ENCODE measurements at places on chromosomes 12 and 14.

DNA sequence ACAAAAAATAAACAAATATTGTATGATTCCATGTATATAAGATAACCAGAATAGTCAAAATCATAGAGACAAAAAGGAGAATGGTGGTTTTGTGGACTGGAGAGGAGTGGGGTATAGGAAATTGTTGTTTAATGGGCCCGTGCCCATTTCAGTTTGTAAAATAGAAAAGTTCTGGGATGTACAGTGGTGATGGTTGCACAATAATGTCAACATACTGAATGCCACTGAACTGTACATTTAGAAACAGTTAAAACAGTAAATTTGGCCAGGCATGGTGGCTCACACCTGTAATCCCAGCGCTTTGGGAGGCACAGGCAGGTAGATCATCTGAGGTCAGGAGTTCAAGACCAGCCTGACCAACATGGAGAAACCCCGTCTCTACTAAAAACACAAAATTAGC lies 40.1 kb downstream of the NUMB start:
- DNase-seq, result no peak

DNA sequence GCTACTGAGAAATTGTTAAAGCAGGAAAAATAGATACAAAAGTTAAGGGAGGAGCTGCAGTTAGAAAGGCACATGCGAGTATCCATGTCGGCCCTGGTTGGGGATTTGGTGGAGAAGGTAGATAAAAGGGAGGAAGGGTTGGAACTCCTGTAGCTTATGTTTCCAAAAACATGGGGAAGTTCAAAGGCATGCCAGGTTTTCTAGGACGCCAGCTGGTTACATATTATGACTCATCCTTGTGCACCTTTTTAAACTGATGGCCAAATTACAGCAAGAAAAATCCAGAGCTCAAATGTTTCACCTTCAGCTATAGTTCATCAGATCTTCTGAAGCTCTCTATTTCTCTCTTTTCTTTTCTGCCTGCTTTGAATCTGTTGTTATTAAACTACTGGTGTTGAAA lies 13.2 kb upstream of the MAP4K5 start:
- no peak for DNase-seq

DNA sequence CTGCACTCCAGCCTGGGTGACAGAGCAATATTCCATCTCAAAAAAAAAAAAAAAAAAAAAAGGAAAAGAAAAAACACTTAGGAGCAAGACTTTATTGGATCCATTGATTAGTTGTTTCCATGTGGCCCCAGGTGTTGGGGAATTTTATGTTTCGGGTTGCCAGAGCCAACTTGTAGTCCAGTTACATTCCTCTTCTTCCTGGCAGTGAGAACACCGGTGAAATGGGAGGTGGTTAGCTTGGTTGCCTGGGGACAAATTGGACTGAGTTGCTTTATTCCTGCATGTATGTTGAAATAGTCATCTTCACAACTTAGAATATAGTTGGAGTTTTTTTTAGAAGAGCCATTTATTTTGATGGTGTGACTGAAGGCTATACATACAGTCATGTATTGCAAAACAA lies 12.6 kb downstream of the RCOR1 start:
- DNase-seq, result no peak

- DNase-seq, result no peak
Measured at GRCh38 chr12:106684497-106684896, 90.0 kb upstream of the RIC8B start.

- DNase-seq, result no peak
Measured at GRCh38 chr12:124682425-124683151, 115.2 kb upstream of the NCOR2 start.

DNA sequence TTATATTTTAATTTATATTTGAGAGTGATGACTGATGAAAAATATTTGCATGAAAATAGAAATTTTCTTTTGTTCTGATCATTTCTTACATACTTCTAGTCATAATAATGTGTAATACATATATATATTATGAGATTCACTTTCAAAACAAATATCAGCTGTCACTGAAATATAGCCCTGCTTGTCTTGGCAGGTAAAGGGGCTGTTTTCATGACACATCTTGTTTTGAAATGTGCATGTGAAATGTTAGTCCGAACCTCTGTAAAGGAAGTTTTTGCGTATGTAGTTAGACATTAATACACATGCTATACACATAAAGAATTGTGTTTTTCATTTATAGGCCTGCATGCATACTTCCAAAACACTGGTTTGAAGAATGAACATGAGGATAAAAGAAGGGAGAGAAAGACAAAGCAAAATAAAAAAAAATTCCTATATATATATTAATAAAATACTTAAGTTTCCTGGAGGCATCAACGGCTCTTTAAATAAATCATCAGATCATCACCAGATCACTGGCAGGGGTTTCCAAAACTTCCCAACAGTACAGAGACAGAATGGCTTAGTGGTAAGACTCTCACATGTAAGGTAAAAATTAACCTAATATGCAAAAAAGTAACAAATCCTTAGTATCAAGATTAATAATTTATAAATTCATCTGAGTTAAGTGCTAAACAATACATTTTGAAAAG lies 60.1 kb downstream of the SEL1L start:
- DNase-seq, result no peak

GRCh38 chr12:34400411-34400881 lies 378.1 kb downstream of the ALG10 start:
- DNase-seq, result no peak

DNA sequence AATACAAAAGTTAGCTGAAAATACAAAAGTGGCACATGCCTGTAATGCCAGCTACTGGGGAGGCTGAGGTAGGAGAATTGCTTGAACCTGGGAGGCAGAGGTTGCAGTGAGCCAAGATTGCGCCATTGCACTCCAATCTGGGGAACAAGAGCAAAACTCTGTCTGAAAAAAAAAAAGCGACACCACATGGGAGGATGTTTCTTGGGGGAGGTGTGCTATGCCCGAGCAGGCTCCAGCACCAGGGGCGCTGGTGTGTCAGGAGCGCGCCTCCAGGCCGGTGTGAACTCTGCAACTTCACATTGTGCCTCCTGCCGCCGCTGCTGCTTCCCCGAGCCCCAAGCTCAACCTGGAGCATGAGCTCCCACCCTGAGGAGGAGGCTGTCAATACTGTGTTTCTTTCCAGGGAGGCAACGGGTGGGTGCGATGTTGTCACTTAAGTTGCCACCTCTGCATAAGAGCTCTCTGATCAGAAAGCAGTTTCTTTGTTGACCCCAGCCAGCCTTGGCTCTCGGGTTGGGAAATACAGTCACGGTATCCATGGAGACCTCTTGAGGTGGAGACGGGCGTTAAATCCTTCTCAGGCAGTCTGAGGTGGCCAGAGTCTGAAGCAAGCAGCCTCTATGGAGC lies 18.9 kb downstream of the DEGS2 start:
- DNase-seq, result peak; percentile 14

GRCh38 chr12:124837958-124838803 lies 25.5 kb downstream of the SCARB1 start:
- peak; percentile 87 for DNase-seq

DNA sequence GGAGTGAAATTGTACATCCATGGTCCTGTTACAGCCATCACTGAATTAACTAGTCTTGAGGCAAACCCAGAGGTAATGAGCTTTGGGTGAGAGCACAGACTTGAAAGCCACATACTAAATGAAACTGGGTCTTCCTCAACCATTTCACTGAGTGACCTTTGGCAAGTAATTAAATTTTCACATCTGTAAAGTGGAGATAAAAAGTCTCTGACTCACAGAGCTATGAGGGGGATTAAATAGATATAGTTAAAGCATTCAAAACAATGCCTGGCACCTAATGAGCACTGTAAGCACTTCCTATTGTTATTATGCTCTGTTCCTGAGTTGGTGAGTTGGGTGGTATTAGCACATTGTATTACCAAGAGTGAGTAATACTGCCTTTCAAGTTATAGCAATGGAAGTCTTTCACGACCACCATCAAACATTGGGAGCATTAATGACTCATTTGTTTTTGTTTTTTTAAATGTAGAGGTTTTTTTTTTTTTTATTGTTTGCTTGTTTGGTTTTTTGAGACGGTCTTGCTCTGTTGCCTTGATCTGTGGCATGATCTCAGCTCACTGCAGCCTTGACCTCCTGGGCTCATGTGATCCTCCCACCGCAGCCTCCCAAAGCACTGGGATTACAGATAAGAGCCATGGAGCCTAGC lies 12.5 kb upstream of the STRN3 start:
- no peak for DNase-seq

DNA sequence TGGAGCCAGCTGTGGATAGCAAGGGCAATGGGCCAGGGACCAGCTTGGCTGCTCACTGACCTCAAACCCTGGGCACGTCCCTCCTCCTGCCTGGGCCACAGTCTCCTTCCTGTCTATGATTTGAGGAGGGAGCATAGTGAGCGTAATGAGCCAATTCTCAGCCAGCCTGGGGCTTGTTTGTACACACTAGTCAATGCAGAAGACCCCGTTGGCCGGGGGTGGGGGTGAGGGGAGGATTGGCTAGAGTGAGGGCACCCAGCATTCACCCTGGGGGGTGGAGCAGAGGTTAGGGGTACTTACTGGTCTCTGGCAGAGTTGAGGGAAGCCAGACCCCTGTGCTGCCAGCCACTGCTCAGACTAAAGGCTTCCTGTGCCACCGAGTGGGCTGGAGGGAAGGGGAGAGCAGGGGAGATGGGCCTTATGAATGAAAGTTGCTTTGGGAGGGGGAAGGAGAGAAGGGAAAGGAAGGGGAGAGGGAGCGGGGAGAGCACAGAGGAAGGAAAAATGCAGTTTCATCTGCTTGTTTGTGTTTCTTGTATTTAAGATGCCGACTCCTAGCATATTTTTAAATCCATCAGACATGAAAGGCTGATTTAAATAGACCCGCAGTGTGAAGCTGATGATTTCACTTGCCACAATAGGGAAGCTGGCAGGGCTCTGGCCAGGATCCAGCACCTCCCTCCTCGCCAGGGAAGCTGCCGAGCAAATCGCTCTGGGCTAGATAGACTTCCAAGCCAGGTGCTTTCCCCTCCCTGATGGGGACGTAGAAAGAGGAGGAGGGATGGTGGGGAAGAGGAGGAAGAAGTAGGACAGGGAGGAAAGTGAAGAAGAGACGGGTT lies 114.0 kb downstream of the PRMT8 start:
- DNase-seq, result peak; percentile 88

GRCh38 chr12:26832822-26833742 lies at the start of gene ITPR2:
Gene ITPR2 (minus strand): TSS chr12:26833194. CDS start chr12:26832781, 413 bp downstream.
- DNase-seq, result peak; percentile 81

Measured in NCI-H1092 treated with DMSO at 0.1 percent for 48 hours (cell line).